Breast epithelium (tissue), 4 donors: ENCODE measurements at places on chromosomes 3 and 15. TPM values are rescaled to one million over a fixed set of nuclear protein-coding genes. Genes with fewer than 3 reads are reported as not detected.

GRCh38 chr3:64728994-64729393 lies 41.2 kb upstream of the ADAMTS9 start:
- H3K27ac ChIP-seq: no peak overlapping the region
- H3K4me1 ChIP-seq: no peaks in the 10 kb centered on the region
- H3K36me3 ChIP-seq: no peaks in the 10 kb centered on the region
- no peak overlapping the region for H3K4me3 ChIP-seq
- no peak for DNase-seq
- H3K27me3 ChIP-seq: no peaks in the 10 kb centered on the region

The CP gene
- total RNA-seq: 25.9 TPM

The EIF1B gene
- 30.9 TPM for total RNA-seq

The SLC4A7 gene
- 219 TPM for total RNA-seq
